ENCODE measurements at places on chromosomes 12 and 14. TPM values are rescaled to one million over a fixed set of nuclear protein-coding genes. Genes with fewer than 3 reads are reported as not detected.

Gene GALNT16
- 2.5 TPM for total RNA-seq

Gene RIMKLB
- total RNA-seq = 5.2 TPM

GRCh38 chr14:92955381-92955780 lies 32.4 kb downstream of the CHGA start:
- DNase-seq = no peak

Gene GLIPR1
- 10.6 TPM for total RNA-seq

Gene CD69
- 7.8 TPM for total RNA-seq

Gene CYP27B1
- total RNA-seq = not detected

DNA sequence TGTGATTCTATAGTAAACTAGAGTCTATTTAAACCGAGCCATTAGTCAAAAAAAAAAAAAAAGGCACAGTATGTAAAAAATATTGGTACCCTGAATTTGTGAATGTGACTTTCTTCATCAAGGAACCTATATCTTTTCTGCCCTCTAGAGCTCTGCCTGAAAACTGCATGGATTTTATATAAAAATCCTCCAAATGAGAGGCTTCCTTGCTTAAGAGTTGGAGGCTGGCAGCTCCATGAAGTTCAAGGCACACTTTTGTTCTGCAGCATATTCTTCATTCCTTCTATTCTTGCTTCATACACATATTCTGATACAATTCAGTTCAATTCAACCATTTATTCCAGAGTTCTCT lies 23.1 kb upstream of the NKX2-8 start:
- DNase-seq = no peak

DNA sequence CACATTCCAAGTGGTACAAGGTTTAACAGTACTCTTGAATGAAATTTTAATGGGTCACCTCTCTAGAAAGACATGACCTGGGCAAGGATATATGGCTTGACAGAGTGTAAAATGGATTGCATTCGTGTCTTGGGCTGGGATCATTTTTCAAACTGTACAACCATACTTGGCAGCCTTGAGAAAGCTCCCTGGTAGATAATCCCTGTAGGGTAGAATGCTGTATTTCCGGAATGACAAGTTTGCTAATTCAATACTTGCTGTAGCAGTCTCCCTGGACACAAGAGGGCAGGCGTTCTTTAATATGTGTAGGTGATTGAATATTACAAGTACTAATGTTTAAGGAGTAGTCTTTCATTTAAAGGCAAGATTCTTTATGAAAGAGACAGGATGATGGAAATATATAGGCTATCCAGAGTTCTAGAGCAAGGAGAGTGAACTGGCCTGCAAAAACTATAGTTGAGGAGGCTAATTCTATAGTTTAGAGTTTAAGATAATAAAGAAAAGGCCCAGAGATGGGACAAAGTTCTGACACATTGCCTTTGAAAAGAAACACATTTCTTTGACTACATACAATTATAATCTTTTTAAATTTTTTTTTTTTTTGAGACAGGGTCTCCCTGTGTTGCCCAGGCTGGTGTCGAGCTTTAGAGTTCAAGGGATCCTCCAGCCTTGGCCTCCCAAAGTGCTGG lies 53.4 kb downstream of the PLBD1 start:
- peak; percentile 65 for DNase-seq

Gene CCDC175
- total RNA-seq = not detected

- DNase-seq = no peak
Observed at GRCh38 chr12:27968972-27969623, 3.4 kb downstream of the PTHLH start.

Gene FZD10
- not detected for total RNA-seq
